ENCODE measurements at places on chromosomes 6 and 20.

DNA sequence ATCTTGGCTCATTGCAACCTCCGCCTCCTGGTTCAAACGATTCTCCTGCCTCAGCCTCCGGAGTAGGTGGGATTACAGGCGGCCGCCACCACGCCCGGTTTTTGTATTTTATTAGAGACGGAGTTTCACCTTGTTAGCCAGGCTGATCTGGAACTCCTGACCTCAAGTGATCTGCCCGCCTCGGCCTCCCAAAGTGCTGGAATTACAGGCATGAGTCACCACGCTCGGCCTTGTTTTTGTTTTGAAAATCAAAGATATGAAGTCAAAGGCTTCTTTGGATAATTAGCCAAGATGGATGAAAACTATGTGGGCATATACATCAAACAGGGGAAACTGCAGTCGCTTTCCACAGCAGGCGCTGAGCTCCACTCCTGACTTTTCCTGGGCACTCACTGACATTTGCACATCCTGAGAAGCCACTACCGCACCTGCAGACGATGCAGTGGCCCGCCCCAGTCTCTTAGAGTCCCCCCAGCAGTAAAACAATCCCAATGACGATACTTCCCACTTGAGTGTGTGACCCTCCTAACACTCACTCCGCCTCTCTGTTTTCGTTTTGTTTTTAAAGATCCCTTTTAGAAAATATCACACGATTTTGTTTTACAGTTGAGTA lies 44.1 kb downstream of the GJA1 start:
- no peak for DNase-seq

DNA sequence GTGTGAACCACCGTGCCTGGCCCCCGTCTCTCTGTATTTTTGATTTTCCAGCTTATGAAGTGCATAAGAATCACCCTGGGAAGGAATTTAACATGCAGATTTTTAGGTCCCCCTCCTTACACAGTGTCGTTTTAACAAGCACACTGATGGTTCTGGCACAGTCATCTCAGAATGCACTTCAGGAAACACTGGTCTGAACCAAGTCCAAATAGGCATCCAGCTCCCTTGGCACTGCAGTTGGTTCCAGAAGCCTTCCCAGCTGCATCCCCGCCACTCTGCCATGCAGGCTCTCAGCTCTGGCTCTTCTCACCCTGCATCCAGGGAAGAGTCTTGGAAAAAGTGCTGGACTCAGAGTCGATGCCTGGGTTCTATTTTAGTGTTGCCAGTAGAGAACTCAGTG lies 20.1 kb downstream of the RIPOR2 start:
- no peak for DNase-seq

DNA sequence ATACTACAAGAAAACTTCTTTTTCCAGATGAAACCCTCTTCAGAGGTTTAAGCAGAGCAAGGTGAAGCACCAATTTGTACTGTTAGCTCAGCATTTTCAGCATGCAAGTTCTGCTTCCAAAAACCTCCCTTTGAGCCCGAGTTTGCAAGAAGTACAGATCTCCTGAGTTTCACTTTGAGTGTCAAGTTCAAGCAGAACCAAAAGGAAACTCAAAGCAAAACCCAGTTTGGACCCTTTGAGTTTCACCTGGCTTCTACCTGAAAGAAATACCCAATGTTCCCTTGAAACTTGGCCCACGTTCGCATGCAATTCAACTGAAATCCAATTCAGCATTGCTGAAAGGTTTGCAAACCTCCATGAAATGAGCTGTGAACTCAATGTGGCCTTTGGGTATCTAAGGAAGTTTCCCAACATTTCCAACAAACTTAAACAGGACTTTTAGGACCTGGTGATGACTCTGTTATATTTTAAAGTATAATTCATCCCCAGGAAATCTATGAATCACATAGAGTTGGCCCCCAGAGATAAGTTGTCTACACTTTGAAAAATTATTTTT lies 62.9 kb upstream of the HBS1L start:
- DNase-seq, result no peak

- peak; percentile 46 for DNase-seq
These were observed 18.6 kb downstream of the MOXD1 start for GRCh38 chr6:132382630-132383175.

GRCh38 chr6:169086020-169086419 lies 167.6 kb downstream of the THBS2 start:
- DNase-seq, result no peak

- DNase-seq, result no peak
These were observed 50.7 kb upstream of the SIRPA start for GRCh38 chr20:1844325-1845162.

GRCh38 chr6:111764238-111765175 lies 108.7 kb downstream of the FYN start:
- DNase-seq, result no peak

GRCh38 chr20:53826597-53827291 lies 233.1 kb upstream of the ZNF217 start:
- DNase-seq, result no peak

DNA sequence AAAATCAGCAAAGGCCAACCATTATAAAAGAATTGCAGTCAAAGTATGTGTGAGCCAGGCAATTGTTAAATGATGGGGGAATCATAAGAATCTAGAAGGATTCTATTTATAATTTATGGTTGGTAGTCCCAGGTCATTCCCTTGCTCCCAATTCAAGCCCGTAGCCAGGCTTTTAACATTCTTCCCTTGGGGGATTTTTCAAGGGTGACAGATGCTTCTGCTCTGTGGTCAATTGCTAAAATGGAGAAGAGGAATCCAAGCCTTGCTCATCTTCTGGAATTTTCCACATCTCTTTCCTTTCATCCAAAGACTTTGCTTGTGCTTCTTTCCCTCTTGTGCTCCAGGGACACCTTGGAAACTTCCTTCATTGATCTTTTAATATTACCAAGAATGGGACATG lies 18.0 kb upstream of the BCAS1 start:
- no peak for DNase-seq

- no peak for DNase-seq
These were observed 128.3 kb downstream of the CARMIL1 start for GRCh38 chr6:25407431-25407830.

- DNase-seq, result no peak
These were observed 222.2 kb upstream of the FLRT3 start for GRCh38 chr20:14559612-14560011.

GRCh38 chr6:113067612-113068275 lies 720.6 kb downstream of the RFPL4B start:
- no peak for DNase-seq

GRCh38 chr20:18571009-18571408 lies 3.8 kb downstream of the SMIM26 start:
- no peak for DNase-seq

- DNase-seq, result peak; percentile 42
These were observed 12.4 kb upstream of the TFAP2C start for GRCh38 chr20:56616716-56617115.

GRCh38 chr6:16168858-16169257 lies 40.0 kb downstream of the MYLIP start:
- DNase-seq, result no peak

DNA sequence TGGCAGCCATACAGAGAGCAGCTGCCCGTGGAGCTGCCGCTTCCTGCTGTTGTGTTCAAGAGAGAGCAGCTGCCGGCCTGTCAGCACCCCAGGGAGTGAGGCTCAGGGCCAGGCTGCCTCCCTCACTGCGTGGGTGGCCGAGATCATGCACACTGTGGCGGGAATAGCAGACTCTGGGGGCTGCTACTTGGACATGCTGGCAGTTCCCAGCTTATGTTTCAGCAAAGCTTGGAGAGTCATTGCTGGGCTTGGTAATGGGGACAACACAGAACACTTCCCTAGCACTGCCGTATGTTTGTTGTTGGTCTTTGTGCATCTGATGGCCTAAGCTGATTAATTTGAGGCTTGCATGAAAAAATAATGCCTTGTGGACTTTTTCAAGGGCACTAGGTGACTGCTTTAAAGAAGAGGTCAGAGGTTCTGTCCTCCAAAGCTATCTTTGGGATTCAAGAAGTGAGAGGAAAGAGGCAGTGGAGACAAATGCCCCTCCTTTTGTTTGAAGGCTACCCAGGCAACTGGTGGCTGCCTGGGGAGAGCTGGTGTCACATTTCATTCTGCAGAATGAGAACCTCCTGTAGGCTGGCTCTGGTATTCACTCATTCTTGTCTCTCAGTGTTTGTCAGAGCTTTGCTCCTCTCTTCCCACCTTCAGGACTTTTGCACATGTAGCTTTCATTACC lies 18.8 kb downstream of the MRAP2 start:
- DNase-seq, result peak; percentile 97

- DNase-seq, result no peak
These were observed 5.6 kb upstream of the CNPY3 start for GRCh38 chr6:42923666-42924065.

DNA sequence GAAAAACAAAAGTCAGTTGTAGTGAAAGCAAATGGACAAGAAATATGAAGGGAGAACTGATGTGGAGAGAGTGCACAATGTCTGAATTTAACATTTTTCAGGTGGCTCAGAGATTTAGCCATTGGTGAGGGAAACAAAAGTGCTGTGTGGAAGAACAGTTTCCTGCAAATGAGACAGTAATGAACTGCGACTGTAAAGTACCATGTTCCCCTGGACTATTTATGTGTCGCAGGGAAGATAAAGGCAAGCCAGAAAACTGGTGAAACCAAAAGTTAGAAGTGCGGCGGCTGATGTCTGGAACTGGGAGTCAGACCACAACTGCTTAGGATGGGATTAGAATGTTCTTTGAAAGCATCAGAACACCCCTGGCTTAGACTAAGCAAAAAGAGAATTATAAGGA lies 905.1 kb upstream of the MAN1A1 start:
- no peak for DNase-seq
